ENCODE measurements at places on chromosomes 1 and 21.

DNA sequence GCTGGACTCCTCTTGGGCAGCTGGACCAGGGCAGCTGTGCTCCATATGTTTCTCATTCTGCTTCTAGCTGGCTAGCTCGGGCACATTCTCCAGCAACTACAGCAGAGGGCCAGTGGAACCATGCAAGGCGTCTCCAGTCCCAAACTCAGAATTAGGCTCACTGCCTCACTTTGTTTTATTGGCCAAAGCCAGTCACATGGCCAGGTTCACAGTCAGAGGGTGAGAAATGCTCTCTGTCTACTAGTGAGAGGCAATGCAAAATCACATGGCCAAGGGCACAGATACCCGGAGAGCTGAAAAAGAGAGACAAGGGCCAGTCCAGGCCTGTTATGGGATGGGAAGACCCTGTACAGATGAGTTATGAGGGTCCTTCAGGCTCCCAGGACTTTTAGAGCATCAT, 78.8 kb upstream of the KLHDC7A start:
- no peak for DNase-seq

GRCh38 chr1:59714219-59714618, 100.5 kb upstream of the HOOK1 start:
- no peak for DNase-seq

DNA sequence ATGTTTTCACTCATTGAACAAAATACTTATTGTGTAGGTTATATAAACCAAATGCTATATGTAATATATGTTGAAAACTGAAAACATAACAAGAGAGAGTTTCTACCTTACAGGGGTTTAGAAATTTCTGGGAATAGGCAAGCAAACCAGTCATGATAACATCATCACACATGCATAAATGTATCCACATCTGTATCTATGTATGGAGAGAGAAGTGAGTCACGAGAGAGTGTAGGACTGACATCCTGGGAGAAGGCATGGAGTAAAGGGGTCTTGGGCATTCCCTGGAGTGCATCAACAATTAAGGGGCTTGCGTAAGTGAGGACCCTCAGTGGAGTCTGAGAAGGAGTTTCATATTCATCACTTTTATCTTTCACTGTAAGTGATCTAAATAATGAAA, 65.5 kb downstream of the PCNX2 start:
- DNase-seq, result no peak

DNA sequence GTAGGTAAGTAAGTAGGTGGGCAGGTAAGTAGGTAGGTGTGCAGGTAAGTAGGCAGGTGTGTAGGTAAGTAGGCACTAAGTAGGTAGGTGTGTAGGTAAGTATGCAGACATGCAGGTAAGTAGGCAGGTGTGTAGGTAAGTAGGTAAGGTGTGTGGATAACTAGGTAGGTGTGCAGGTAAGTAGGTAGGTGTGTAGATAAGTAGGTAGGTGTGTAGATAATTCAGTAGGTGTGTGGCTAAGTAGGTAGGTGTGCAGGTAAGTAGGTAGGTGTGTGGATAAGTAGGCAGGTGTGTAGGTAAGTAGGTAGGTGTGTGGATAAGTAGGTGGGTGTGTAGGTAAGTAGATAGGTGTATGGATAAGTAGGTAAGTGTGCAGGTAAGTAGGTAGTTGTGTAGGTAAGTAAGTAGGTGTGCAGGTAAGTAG, 53.9 kb upstream of the COG2 start:
- DNase-seq, result no peak

- DNase-seq, result no peak
These were observed 585.6 kb downstream of the PTBP2 start for GRCh38 chr1:97307151-97307550.

DNA sequence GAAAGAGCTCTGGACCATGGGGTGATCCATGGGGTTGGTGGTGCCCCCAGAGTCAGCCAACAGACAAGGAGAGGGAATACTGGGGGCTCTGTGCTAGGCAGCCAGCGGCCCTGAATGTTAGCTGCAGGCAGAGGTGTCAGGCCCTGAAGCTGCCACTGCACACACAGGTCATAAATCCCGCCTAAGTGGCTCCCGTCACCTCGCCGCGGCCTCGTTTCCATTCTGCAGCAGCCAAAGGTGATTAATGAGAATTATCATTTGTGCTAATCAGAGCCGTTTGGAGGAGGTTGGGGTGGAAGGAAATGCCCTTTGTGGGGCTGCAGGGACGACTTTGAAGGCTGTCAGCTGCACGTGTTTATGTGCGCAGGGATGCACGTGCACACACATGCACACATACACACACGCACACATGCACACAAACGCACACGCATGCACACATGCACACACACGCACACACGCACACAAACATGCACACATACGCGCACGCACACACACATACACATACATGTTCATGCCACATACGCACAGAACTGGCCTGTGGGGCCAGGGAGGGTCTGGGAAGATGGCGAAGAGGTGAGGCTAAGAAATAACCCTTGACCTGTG, 88.8 kb upstream of the ARHGEF16 start:
- no peak for DNase-seq

DNA sequence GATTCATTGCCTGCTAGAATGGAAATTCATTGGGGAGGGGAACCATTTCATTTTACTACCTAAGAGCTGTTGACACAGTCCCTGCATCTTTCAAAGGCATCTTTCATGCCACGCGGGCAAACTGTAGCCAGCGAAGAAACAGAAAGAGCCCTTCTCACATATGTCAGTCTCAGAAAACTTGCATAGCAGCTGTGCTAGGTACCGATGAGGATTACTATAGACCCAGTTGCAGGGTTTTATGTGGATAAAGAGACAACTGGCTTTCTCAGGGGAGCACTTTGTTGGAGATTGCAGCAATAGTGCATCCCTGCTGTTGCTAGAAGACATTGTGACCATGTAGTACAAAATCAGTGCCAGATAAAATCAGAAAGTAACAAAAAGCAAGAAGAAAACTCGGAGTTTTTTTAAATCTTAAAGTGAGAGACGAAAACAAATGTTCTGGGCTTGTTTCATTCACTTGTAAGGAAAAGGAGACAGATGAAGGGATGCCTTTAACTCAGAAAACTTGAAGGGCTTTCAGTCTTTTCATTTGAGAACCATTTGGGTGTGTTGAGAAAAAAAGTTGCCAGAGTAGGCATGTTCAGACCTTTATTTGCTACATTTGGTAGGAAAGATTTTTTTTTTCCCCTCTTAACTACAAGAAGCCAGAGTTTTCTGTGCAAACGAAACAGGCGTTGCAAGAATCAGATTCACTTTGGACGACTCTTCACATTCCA, 804.1 kb downstream of the USP25 start:
- DNase-seq, result no peak

- DNase-seq, result peak; percentile 80
These were observed 35.8 kb downstream of the CELF3 start for GRCh38 chr1:151680826-151681225.

DNA sequence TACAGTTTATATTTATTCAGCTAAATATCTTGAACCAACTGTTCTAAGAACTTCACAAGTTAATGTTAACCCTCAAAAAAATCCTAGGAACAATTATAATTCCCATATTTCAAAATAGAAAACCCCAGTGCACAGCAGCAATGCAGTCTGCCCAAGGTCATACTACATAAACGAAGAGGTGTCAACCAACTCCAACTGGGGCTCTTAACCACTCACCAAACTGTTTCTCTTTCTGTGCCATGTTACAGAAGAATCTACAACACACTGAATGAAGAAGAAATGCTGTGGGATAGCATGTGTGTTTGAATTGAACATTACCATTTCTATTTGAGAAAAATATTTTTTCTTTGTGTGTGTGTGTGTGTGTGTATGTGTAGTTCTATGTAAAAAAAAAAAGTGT, 35.7 kb downstream of the EIF4G3 start:
- no peak for DNase-seq

DNA sequence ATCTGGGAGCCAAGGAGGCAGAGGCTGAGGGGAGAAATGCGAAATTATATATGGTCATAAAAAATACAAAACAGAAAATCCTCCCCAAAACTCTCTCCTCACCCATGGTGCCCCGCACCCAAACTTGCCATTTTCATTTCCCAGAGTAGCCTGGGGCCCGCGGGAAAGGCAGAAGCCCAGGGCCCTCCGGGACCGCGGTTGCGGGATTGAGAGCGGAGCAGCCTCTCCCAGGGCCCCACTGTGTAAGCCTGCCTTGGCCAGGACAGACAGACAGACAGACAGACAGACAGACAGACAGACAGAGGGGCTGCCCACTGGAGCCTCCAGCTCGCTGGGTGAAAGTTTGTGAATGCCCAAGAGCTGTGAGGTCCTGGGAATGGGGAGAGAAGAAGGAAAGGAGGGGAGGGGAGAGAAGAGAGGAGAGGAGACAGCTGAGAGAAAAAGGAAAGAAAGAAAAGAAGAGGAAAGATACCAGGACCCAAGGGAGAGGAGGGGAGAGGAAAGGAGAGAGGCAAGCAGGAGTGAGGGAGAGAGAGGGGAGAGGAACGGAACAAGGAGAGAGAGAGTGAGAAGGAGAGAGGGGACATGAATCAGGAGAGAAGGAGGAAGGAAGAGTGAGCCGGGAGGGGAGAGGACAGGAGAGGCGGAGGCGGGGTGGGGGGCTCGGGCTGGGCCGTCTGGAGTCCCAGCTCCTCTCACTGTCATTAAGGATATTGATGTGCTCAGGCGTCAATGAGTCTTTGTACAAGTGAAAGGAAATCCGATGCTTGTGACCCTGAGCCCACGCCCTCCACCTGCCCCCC, 69.3 kb upstream of the CASZ1 start:
- no peak for DNase-seq

DNA sequence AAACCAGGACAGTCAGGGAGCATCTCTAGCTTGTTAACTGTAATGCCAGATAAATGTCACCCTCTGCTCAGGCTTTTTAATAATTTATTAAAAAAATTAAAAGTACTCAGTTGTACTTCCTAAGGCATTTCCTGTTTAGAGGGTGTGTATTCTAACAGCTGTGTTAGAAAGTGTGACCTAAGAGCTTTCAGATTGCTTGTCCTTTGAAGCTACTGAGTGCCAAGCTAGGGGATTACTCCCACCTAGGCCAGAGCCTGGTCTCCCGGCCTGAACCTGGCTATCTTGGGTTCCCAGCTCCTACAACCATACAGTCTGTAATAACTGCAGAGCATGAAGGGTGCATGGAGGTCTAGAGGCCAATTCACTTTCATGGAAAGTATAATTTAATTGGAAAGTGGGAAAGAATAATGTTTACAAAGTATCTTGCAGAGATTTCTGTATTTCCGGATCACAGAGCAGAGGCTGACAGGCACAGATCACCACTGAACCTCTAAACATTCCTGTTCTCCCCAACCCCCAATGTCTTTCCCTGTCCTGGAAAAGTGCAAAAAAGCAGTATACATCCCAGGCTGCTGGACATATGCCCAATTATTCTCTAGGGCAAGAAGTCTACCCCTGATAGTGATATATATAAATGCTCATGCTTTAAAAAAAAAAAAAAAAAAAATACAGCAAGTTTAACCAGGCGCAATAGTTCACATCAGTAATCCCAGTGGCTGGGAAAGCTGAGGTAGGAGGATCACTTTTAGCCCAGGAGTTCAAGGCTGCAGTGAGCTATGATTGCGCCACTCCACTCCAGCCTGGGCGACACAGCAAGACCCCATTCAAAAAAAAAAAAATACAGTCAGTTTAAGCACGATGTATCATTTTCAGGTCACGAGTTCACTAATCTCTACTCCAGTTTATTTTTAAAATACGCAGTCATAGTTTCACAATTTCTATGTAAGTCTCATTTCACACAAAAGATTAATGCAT, 36.7 kb upstream of the RAP1A start:
- no peak for DNase-seq

DNA sequence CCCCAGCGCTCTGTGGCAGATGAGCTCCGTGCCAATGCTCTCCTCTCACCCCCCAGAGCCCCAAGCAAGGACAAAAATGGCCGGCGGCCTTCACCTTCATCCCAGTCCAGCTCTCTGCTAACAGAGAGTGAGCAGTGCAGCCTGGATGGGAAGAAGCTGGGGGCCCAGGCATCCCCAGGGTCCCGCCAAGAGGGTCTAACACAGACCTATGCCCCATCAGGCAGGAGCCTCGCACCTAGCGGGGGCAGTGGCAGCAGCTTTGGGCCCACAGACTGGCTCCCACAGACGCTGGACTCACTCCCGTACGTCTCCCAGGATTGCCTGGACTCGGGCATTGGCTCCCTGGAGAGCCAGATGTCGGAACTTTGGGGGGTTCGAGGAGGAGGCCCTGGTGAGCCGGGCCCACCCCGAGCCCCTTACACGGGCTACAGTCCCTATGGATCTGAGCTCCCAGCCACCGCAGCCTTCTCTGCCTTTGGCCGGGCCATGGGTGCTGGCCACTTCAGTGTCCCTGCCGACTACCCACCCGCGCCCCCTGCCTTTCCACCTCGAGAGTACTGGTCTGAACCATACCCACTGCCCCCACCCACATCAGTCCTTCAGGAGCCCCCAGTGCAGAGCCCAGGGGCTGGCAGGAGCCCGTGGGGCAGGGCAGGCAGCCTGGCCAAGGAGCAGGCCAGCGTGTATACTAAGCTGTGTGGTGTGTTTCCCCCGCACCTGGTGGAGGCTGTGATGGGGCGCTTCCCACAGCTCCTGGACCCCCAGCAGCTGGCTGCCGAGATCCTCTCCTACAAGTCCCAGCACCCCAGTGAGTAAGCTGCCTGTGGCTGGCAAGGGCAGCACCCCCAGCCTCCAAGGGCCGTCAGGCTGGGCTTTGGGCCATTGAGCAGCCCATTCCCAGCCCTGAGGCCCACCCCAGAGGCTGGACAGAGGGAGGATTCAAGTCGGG, 8.7 kb downstream of the ZC3H12A start:
- no peak for DNase-seq

DNA sequence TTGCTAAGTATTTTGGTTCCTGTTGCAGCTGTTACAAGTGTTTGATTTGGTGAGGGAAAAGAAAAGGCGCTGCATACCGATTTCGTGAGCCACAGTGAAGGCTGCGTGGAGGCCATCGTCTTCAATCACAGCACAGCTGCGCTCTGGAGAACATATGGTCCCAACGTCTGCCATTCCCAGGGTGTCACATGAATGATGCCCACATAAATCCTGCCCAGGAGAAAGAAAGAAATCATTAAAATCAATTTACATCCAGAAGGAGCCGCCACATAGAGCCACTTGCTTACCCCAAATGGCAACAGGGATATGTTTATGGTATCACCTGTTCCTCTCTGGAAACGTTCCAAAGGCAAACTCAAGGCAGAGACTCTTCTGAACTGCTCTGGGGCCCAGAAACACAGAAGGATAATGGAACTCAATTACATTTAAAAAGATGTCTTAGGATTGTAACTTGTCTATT, 12.2 kb downstream of the ADAMTS5 start:
- no peak for DNase-seq

GRCh38 chr1:234643111-234643849, 33.3 kb upstream of the IRF2BP2 start:
- DNase-seq, result no peak

DNA sequence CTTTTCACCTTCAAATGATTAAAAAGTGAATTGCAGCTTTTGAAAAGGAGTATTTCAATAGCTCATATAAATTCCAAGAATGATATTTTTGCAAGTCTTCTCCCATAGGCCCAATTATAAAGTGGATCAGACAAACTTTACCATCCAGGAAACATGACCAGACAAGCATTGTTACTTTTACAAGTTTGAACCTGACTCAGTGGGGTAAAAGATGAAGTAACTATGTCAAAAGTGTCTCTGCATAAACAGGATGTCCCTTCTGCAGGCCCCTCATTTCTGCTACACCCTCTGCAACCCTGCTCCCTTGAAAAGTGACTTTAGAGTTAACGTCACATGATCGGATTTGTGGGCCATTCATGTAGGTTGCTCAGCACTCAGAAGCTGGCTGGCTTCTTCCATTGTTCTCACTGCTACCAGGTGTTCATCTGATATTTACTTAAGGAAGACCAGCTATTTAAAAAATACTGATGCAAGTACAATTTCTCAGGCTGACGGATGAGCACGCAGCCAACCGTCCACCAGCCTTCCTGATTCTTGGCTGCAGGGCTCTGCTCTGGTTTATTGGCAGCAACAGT, 32.3 kb downstream of the URB1 start:
- no peak for DNase-seq

GRCh38 chr1:96464066-96464465, 257.5 kb upstream of the PTBP2 start:
- DNase-seq, result no peak
